Forelimb muscle (tissue), 1 donor: ENCODE measurements at places on chromosomes 6 and 20.

DNA sequence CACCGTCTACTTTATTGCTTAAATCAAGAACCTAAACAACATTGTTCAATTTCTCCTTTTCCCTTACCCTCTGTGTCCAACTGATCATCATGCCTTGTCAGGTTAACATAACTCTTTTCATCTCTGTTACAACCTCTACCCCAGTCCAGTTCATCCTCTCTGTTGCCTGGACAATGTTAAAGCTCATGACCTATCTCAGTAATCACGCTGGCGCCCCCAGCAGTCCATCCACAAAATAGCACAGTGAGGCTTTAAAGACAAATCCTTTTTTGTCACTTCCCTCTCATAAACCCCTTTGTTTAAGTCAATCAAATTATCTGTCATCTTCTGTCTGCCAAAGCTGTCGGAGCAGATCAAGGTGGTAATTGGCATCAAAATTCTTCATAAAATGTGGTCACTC lies 140.1 kb downstream of the QKI start:
- no peak for DNase-seq

GRCh38 chr6:52893803-52894202 lies 15.7 kb downstream of the GSTA3 start:
- no peak for DNase-seq

DNA sequence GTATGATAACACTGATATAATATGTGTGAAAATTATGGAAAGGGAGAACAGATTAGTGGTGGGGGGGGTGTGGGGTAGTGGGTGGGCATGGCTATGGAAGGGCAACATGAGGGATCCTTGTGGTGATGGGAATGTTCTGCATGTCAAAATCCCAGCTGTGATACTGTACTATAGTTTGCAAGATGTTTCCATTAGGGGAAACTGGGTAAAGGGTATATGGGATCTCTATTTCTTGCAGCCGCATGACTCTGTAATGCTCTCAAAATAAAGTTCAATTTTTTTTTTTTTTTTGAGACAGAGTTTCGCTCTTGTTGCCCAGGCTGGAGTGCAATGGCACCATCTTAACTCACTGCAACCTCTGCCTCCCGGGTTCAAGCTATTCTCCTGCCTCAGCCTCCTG lies 14.3 kb downstream of the ZBTB2 start:
- DNase-seq: no peak

GRCh38 chr6:84016029-84016428 lies 17.5 kb upstream of the MRAP2 start:
- no peak for DNase-seq

GRCh38 chr20:47781632-47782031 lies 3.6 kb downstream of the SULF2 start:
- no peak for DNase-seq

GRCh38 chr6:4359108-4359730 lies 223.8 kb upstream of the ECI2 start:
- DNase-seq: no peak

DNA sequence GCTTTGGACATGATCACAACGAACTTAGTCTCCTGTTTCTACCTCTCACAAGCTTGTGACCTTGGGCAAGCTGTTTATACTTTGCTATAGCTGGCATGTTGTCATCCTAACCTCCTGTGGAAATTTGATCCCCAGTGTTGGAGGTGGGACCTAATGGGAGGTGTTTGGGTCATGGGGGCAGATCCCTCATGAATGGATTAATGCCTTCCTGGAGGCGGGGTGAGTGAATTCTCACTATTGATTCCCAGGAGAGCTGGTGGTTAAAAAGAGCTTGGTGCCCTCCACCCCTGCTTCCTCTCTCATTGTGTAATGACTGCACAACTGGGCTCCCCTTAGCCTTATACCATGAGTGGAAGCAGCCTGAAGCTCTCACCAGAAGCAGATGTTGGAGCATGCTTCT lies 228.9 kb downstream of the HIVEP2 start:
- no peak for DNase-seq

- DNase-seq: no peak
Observed at GRCh38 chr6:132887204-132887603, 72.8 kb downstream of the RPS12 start.

GRCh38 chr6:10763006-10763405 lies 15.4 kb downstream of the TMEM14B start:
- DNase-seq: no peak
